ENCODE measurements at places on chromosomes 5 and 9.
A peak's percentile ranks its signal among the peaks of the same experiment; 100 is the strongest.

GRCh38 chr9:124024107-124024506 lies 12.5 kb downstream of the LHX2 start:
- no peak for DNase-seq

DNA sequence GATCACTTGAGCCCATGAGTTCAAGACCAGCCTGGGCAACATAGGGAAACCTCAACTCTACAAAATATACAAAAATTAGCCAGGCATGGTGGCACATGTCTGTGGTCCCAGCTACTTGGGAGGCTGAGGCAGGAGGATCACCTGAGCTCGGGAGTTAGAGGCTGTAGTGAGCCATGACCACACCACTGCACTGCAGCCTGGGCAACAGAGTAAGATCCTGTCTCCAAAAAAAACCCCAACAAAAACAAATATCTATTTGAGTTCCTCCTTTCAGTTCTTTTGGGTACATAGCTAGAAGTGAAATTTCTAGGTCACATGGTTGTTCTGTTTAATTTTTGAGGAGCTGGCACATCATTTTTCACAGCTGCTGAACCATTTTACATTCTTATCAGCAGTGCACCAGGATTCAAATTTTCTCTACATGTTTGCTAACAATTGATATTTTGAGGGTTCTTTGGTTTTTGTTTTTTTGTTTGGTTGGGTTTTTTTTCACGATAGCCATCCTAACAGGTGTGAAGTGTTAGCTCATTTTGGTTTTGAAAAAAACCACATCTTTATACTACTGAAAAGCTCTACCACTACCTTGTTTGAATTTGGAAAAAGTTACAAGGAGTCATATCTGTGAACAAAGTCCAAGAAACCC lies 176.9 kb upstream of the SLC12A2 start:
- DNase-seq, result no peak

DNA sequence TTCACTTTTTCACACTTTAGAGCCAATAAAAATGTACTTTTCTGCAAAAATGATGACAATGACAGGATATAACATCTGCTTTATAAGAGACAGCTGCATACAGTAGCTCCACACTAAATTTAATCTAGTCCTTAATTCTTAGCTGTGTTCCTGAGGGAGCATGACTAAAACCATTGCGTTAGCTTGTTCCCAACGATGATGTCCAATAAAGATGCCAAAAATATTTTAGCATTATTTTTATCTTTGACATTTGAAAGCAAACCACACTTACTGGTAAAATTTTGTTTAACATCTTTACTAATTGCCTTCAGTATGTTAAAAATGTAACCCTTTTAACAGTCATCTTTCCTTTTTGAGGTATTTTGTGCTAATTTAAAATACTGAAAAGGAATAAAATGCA lies 382.7 kb downstream of the CHSY3 start:
- DNase-seq, result peak; percentile 27

DNA sequence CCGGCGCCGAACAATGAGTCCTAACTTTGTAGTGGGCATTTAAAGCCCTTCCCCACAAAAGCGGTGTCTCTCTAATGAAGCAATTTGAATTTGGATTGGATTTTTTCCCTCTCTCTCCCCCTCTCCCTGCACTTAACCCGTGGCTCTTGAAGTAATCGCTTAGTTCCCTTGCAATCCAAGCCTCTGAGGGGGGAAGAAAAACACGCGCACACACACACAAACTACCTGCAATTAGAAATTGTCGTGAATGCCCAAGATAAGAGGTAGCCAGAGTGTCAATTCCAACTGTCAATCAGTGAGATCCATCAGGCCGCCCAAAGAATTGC lies 1.2 kb downstream of the LHX6 start:
- DNase-seq, result no peak

DNA sequence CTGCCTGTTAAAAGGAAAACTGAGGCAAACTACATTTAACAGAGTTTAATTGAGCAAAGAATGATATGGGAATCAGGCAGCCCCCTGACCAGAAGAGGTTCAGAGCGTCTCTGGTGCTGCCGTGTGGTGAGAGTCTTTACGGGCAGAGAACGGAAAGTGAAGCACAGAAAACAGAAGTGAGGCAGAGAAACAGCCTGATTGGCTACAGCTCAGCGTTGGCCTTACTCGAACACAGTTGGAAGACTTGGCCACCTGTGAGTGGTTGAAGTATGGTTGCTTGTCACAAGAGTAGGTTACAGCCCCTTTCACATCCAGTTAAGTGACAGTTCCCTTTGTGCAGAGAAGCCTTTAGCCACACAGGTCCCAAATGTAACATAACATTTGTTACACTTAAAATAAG lies 16.9 kb upstream of the FBP1 start:
- DNase-seq, result peak; percentile 11

DNA sequence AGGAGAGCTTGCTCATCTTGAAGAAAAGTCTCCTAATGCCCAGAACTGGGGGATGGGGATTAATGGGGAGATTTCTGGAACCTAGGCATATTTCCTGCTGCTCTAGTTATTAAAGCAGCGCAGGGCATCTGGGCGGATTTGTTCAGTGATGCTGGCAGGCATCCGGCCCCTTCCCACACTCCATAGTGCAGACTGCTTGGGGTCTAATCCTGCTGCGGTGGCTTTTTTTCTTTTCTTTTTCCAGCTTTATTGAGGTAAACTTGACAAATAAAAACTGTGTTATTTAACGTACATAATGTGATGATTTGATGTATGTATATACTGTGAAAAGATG lies 30.7 kb downstream of the PPARGC1B start:
- no peak for DNase-seq

GRCh38 chr9:22383718-22384117 lies 62.9 kb upstream of the DMRTA1 start:
- no peak for DNase-seq

Data from fibroblast of pulmonary artery (primary cell).